ENCODE measurements at places on chromosomes 12 and 14.

DNA sequence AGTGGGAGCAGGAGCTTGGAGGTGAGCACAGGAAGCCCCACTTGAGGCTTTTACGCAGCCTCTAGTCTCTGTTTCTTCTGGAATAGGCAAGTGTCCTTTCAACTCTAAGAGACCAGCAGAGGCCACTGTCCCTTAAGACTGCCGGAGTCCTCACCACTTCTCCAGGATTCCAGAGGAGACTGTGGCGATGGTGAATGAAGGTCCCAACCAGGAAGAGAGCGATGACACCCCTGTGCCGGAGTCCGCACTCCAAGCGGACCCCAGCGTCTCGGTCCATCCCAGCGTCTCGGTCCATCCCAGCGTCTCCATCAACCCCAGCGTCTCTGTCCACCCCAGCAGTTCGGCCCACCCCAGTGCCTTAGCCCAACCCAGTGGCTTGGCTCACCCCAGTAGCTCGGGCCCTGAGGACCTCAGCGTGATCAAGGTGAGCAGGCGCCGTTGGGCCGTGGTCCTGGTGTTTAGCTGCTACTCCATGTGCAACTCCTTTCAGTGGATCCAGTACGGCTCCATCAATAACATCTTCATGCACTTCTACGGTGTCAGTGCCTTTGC lies 442 bp downstream of the FLVCR2 start:
- DNase-seq: peak; percentile 52

DNA sequence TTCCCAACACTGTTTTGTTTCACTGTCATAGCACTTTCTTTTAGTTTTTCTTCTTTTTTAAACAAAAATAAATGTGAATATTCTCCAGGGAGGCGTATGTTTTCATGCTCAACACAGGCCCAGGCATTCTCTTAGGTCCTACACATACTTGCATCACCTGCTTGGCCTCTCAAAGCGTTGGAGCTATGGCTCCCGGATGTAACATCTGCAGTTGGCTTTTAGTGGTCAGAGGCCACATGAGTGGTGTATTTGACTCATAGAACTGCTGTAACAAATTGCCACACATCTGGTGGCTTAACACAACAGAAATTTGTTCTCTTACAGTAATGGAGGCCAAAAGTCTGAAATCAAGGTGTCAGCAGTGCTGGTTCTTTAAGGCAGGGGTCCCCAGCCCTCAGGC lies 44.6 kb upstream of the VRK1 start:
- no peak for DNase-seq

- DNase-seq: no peak
Measured at GRCh38 chr14:69675877-69676416, 64.6 kb downstream of the SUSD6 start.

DNA sequence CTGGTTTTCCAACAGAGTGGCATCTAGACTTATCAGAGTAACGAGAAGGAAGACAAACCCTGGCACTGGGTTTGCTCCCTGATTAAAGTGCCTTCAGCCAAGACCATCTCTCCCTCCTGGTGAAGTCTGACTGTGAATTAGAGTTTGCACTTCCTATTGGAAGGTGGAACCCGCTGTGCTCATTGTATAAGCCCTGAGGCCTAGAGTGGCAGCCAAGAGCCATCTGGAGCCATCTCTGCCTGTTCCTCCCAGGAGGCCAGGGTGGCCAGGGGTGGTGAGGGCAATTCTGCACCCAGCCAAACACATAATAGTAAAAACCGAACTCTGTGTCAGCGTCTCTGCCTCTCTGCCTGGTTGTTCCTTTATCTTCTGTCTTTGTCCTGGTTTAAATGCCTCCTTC lies 25.0 kb downstream of the MFAP5 start:
- no peak for DNase-seq

GRCh38 chr14:53213761-53214160 lies 60.6 kb upstream of the DDHD1 start:
- DNase-seq: no peak

- DNase-seq: no peak
Measured at GRCh38 chr14:29278301-29279263, 512.0 kb downstream of the FOXG1 start.

GRCh38 chr12:122789637-122790036 lies 15.3 kb downstream of the CCDC62 start:
- DNase-seq: no peak

- peak; percentile 8 for DNase-seq
Measured at GRCh38 chr14:95240859-95241813, 78.6 kb downstream of the CLMN start.

GRCh38 chr12:82593901-82594396 lies 92.8 kb upstream of the TMTC2 start:
- no peak for DNase-seq

GRCh38 chr14:47195582-47195981 lies 479.8 kb downstream of the MDGA2 start:
- no peak for DNase-seq

GRCh38 chr12:130460611-130461446 lies 123.1 kb downstream of the PIWIL1 start:
- no peak for DNase-seq

- DNase-seq: no peak
Measured at GRCh38 chr14:101120641-101121507, 217.4 kb upstream of the RTL1 start.

DNA sequence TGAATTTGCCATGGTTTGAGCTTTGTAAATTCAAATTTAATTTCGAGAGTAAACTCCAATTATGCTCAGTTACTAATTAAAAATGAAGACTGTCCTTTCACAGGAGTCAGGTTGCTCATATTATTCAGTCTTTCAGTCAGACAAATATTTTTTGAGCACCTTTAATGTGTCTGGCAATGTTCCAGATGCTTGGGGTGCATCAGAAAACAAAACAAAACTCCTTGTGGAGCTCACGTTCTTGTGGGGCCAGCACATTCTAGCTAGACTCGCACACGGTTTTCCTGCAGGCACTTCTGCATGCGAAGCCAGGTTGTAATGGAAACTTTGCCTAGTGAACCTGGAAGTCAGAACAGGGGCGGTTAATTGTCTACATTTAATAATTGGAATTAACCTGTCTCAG lies 64.0 kb upstream of the ATF1 start:
- no peak for DNase-seq

GRCh38 chr12:113569806-113570205 lies 98.1 kb upstream of the LHX5 start:
- no peak for DNase-seq

- peak; percentile 86 for DNase-seq
Measured at GRCh38 chr14:50830932-50831725, at the start of gene NIN. Gene NIN, minus strand, starts transcription at chr14:50831162. Its CDS starts 9,106 bp downstream, at chr14:50822056.

DNA sequence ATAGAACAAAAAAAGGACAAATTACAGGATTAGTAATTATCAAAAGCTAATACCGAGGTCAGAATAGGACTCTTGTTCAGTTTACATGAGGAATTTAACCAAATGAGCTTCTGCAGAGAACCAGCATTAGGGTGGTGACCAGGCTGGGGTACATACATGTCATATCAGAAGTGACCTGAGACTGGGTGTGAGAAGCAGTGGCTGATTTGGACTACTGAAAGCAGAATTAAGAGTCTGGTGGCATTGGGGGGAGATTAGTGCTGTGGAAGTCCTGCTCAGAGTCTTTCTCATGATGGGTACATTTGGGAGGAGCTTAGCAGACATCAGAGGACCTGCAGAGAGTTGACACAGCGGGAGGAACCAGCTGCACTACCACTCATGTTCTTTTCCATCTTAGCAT lies 21.7 kb downstream of the TRAF3 start:
- no peak for DNase-seq

Measured in mucosa of descending colon (tissue), 3 donors.